DMS153 (cell line): ENCODE measurements at places on chromosomes 5 and 9.
A peak's percentile ranks its signal among the peaks of the same experiment; 100 is the strongest.

- no peak for DNase-seq
Observed at GRCh38 chr9:33138768-33139167, 28.4 kb downstream of the B4GALT1 start.

- peak; percentile 59 for DNase-seq
Observed at GRCh38 chr5:80623999-80624398, 30.5 kb upstream of the MSH3 start.

- DNase-seq: no peak
Observed at GRCh38 chr9:75010570-75010969, 17.5 kb downstream of the CARNMT1 start.

DNA sequence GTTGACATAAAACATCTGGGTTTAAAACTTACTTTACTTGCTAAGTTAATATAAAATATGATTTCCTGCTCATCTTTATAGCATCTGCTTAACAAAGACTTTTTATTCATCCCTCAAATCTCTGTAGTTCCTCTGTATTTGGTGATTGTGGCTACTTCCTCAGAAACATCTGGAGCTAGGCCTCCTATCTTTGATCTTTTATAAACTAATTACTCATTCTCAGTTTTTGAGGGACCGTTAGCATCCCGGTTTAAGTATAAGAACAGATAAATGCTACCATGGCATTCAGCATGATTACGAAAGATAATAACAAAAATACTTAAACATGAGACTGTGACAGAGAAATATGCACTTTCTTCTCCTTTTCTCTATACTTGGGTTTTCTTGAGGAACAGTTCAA is 85.3 kb downstream of the SLC38A9 start:
- no peak for DNase-seq

- no peak for DNase-seq
Observed at GRCh38 chr5:151239237-151239861, 13.6 kb upstream of the GM2A start.

DNA sequence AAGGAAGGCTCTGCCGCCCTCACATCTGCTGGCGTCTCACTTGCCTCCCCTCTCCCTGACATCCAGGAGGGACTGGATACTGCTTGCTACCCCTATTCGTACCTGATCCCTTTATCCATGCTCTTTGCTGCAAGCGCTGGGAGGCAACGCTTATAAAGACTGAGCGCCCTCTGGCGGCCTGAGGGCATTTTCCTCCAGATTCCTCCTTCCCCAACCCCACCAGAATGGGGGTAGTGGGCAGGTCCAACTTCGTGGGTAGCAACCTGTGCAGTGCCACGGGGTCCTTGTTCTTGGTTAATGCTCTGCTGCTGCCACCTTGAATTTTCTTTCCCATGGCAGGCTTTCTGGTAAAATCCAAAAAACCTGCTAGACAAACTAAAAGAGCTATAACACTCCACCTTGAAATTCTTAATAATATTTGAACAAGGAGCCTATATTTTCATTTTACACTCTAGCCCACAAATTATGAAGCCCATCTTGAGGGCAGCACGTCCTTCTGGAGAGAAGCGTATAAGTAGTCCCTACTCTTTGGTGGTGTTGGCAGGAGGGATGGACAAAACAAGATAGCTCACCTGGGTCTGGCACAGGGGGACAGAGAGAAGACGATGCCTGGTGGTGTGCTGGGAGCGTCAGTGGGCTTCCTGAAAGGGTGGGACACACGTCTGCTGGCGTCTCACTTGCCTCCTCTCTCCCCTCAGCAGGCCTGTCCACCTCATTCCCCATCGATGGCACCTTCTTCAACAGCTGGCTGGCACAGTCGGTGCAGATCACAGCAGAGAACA is 52.5 kb downstream of the JADE2 start:
- DNase-seq: peak; percentile 3
